ENCODE measurements at places on chromosomes 6 and 20. TPM values are rescaled to one million over a fixed set of nuclear protein-coding genes. Genes with fewer than 3 reads are reported as not detected.

DNA sequence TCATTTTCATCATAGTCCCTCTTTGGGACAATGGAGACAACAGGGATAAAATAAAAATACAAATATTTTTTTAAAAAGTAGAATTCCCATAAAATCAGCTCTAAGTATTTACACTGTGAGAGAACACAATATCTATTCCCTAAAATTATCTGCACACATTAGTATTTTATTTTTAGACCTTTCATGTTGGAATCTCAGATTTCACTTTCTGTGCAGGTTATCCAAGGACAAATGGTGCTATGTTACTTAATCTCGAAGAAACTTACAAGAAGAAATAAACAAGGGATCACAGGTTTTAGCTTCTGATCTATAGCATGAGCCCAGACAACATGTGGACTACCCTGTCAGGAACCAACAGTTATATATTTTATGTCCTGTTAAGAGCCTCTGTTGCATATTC lies 23.0 kb upstream of the LYRM2 start:
- DNase-seq = no peak

DNA sequence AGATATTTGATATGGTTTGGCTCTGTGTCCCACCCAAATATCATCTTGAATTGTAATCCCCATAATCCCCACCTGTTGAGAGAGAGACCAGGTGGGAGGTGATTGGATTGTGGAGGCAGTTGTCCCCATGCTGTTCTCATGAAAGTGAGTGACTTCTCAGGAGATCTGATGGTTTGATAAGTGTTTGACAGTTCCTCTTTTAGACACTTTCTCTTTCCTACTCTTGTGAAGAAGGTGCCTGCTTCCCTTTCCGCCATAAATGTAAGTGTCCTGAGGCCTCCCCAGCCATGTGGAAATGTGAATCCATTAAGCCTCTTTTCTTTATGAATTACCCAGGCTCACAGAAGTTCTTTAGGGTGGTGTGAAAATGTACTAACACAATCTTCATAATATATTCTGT lies 1404.0 kb upstream of the ADGRB3 start:
- no peak for DNase-seq

- no peak for DNase-seq
Measured at GRCh38 chr20:37381621-37382471, 35.9 kb downstream of the SRC start.

- DNase-seq = no peak
Measured at GRCh38 chr20:20417876-20418676, 50.2 kb downstream of the INSM1 start.

DNAAF9 gene
- 37.5 TPM for polyA plus RNA-seq

DNA sequence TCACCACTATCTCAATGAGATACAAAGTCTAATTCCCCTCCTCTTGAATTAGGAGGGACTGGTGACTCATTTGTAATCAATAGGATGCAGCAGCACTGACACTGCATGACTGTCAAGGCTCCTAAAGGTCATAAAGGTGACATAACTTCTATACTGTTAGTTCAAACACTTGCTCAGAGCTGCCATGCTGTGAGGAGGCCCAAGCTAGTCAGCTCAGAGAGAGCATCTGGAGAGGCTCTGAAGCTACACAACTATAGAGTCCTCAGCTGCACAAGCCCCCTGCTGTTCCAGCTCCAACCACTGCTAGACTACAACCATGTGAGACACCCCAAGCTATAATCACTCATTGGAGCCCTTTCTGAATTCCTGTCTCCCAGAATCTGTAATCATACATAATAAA lies 17.0 kb upstream of the HEY2 start:
- DNase-seq = no peak

GRCh38 chr6:8006208-8006607 lies 58.0 kb downstream of the BLOC1S5 start:
- no peak for DNase-seq

- DNase-seq = no peak
Measured at GRCh38 chr20:34693414-34693813, 10.7 kb upstream of the TP53INP2 start.

GRCh38 chr6:108656836-108657235 lies 96.1 kb downstream of the FOXO3 start:
- DNase-seq = no peak

KCNK5 gene
- polyA plus RNA-seq = 10.7 TPM

DHX16 gene
- 50.7 TPM for polyA plus RNA-seq

DNA sequence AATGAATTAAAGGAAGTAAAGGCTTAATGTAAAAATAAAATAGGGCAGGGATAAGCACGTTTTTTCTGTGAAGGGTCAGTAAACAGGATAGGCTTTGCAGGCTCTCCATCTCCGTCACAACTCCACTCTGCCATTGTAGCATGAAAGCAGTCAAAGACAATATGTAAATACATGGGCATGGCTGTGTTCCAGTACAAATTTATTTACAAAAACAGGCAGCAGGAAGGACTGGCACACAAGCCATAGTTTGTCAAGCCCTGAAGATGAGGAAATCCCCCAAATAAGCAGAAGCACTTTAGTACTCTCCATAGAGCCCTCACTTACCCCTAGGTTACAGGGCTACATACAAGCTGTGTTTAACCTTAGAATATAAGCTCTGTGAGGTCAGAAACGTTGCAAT lies 8.9 kb upstream of the FBXO9 start:
- DNase-seq = no peak

DNA sequence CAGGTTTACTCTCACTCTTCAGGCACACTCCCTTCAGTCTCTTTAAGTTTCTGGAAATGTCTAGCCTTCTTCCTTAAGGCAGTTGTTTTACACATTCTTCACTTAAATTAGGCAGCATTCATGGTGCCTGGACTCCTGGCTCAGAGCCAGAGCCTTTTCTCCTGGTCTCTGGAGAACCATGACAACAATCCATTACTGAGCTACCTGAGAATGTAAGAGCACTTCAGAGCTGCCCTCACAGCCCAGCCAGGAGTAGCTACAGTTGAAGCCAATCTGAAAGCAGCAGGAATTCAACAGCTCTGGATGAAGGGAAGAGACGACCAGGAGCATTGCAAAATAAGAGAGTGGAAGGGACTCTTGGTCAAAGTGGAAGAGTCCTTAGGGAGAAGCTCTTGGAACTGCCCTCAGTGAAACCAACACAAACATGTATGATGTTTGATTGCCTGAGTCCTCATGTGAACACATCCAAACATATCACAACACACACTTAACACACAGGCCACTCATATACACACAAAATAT lies 416.8 kb upstream of the SPTLC3 start:
- no peak for DNase-seq

DNA sequence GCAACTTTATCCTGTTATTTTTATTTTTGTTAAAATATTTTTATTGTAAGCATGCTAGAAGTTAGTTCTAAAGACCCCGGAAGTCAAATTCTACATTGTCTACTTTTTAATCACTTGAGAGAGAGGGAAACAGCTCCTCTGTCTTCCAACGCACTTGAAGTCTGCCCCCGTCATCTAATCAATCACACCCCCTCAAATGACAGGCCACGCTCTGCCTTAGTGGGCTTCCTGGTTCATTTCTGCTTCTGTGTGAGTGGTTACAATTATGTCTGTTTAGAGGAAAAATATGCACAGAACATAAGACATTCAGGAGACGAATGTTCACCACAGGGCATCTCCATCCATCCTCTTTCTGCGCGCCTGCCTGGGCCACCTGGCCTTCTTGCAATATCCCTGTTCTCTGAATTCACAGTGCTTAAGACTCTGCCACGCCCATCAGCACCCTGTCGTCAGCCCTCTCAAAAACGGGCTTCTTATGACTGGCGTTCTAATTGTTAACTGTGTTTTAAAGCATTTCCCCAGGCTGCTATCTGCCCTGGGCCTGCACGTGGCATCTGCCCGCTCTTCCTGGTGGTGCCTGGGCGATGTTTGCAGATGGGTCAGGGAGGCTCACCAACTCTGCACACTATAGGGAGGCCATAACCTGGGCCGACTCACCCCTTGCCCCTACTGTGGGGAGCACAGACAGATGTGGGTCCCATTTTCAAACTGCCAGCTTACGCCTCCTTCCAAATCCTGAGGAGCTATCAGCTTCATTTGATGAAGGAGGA lies 15.4 kb downstream of the DACT2 start:
- DNase-seq = no peak

PRICKLE4 gene
- polyA plus RNA-seq = 4.2 TPM

RAB44 gene
- 0.08 TPM for polyA plus RNA-seq

GRCh38 chr6:70551566-70551965 lies 15.2 kb upstream of the SDHAF4 start:
- DNase-seq = no peak

DNA sequence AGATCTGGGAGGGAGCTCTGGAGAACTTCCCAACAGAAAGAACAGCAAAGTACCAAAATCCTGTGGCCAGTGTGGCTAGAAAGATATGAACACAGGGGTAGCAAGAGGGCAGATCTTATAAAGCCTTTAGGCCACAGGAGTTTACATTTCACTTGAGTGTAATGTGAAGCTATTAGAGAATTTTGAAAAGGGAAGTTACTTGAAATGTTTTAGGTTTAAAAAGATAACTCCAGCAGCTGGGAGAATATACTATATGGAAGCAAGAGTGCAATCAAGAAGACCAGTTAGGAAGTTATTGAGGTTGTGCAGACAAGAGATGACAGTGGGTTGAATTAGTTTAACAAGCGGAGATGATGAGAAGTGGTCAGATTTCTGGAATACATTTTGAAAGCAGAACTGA lies 7.9 kb downstream of the SUPT3H start:
- no peak for DNase-seq
